ENCODE measurements at places on chromosomes 6 and 20.

GRCh38 chr6:47016909-47017308, 25.2 kb downstream of the ADGRF1 start:
- DNase-seq, result no peak

GRCh38 chr6:169810066-169810989, 58.9 kb downstream of the ERMARD start:
- no peak for DNase-seq

DNA sequence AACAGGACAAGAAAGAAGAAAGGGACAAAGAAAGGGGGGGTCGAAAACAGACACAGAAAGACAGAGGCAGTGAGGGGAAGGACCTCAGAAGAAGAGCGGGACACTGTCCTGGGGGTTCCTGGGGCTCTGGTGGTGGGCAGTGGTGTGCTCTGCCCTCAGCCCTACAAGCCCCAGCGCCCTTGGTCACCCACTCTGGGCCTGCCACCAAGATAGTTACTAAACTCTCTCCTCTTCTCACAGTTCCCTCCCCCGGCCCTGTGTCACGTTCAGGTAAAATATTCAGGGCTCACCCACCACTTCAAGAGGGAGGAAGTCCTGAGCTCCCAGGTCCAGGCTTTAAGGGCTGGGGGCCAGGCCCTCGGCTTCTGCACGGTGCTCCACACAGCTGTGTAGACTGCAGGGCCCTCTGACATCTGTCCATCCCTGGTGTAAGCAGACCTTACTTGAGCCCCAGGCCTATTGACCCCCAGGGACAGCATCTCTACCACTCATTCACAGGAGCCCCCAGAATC, 87.4 kb downstream of the MRPL14 start:
- DNase-seq, result no peak

- no peak for DNase-seq
Measured at GRCh38 chr6:118284736-118285360, 263.2 kb upstream of the PLN start.

DNA sequence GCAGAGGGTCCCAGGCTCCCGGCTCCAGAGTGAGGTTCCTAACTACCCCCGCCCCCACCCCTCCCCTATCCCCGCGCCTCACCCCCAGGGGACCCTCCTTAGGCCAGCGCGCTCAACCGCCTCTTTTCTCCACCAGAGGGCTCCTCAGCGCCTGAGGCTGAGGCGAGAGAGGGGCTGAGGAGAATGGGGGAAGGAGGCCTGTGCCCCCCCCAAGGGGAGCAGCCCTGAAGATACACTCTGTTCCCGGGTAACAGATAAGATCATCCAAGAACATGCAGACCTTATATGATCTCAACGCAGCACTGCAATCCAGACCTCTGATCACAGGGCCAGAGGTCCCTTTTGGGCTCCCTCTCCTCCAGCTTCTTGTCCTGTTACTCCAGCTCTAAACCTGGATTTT, 43.3 kb upstream of the MRPS10 start:
- peak; percentile 53 for DNase-seq

DNA sequence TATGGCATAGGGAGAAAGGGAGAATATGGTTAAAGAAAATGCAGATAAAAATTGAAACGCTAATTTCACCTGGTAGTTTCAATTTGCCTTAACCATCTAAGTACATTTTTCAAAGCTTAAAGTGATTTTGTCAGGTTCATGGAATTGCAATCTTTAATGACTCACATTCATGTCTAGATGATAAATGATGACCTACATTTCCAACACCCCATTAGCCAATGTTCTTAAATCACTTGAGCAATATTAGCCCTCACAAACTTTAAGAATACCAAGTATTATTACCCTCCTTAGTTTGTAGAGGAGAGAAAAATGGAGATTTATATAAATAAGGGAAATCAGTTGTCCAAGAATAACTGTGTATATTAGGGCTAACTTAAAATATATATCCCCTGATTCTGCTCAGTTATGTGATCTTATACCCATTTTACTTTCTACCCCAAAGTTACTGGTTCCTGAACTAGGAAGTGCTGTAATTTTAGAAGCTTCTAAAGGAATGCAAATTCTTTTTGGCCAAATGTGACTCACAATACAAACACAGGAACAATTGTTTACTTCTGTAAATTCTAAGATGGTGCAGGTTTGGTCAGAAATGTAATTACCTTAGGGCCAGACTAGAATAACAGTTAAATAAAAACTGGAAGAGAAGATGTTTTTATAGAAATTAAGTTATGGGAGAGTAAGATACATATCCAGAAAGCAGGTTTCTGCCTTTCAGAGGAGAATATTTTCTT, 34.5 kb downstream of the TPBG start:
- no peak for DNase-seq

DNA sequence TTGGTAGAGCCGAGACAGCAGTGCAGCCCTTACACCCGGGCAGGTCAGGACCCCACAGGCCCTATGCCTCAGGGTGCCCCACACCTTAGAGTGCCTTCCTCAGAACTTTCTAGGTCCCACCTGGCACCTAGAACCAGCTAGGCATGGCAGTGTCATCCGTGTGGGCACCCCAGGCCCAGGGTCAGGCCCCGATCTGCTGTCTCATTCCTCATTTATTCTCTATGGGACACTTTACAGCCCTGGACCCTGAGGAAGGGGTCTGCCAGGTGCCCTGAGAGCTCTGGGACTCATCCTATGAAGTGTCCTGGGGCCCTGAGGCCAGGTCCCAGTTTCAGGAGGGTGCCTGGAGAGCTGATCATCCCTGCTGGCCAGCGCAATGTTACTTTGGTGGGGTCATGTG, 8.1 kb upstream of the BPI start:
- DNase-seq, result no peak

- no peak for DNase-seq
Measured at GRCh38 chr6:30882759-30883684, 1.3 kb upstream of the DDR1 start.

- no peak for DNase-seq
Measured at GRCh38 chr6:49423817-49424216, 39.2 kb downstream of the MMUT start.

DNA sequence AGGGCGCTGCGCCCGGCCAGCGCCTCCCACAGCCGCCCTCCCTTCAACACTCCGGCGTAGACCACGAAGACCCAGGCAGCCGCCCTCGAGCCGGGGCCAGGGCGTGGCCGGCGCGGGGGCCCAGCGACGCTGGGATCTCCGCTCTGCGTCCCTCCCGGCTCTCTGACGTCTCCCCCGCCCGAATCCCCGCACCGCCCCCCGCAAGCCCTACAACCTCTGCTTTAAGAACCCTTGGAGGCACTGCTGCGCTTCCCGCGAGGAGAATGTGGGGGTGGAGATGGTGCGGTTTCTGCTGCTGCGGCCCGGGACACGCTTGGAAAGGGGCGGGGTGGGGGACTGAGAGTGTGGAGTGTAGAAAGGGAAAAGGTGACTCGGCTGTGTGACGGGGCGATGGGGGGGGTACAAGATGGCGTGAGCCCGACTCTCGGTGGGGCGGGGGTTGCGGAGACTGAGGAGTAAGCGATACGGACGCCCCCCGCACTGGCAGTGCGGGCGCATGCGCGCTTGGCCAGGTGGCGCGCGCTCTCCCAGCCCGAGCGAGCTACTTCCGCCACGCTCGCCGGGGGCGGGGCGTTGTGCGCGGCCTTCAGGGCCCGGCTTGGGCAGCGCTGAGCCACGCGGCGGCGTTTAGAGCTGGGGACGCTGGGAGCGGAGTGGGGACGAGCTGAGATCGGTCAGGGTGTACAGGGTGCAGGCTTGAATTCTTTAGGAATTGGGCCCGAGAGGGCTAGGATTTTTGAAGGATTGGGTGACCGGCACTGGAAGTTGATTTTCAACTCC, at the start of gene SUPT3H:
TSS of gene SUPT3H (minus strand) at position 381 of the 780 bp plus-strand sequence.
- peak; percentile 79 for DNase-seq

GRCh38 chr6:158381214-158381613, 68.9 kb downstream of the TULP4 start:
- no peak for DNase-seq

DNA sequence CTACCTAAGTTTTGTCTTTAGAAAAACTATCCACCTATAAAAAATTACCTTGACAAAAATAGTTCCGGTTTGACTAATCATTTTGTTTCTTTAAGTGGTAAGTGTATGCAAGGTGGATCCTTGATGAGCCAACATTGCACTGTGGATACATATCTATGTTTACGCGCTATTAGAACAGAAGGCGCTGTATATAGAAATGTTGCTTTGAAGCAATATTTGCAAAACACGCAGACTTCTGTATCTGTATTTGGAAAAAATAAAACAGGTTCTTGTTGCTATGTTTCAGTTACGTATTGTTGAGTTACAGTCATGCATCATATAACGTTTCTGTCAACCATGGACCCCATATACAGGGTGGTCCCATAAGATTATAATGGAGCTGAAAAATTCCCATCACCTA, 4.2 kb downstream of the SCAND1 start:
- no peak for DNase-seq

- DNase-seq, result no peak
Measured at GRCh38 chr20:8367689-8368088, 235.6 kb downstream of the PLCB1 start.

- no peak for DNase-seq
Measured at GRCh38 chr20:8524101-8525016, 392.3 kb downstream of the PLCB1 start.

GRCh38 chr6:160088069-160088783, 33.4 kb upstream of the SLC22A1 start:
- no peak for DNase-seq

DNA sequence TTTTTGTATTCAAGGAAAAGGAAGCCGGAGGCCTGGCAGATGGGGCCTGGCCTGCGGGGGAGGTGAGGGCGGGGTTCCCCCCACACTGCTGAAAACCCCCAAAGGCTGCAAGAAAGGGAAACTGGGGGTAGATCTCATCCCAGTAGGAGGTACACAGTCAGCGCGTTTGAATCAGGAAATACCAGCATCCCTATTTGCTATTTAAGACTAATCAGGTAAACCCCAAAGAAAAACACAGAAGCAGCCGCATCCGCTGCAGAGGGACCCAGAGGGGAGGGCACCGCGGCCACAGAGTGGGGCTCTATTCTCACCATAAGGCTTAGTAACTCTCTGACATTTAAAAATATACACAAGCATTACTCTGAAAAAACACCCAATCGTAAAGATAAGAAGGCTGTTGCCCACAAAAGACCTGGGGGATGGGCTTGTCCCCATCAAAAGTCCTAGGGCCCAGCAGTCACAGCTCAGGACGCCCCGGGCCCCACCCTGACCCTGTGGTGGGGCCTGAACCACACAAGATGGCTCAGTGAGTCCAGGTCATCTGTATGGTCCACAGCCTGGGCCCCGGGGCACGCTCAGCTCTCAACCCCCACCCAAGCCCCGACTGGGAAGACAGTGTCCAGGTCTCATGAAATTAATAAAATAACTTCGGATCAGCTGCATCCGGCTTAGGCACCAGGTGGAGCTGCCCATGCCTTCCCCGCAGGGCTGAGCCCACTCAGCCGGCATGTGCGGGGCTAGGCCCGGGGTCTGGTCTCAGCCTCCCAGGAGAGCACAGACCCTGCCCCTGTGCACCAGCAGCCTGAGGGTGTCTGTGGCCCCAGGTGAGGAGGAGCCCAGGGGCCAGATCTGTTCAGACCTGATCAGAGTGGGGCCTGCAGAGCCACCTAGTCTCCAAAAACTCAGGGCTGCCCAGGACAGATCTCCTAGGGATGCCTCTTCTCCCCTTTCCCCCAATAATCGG, 31.0 kb downstream of the KCNQ2 start:
- DNase-seq, result peak; percentile 29

GRCh38 chr6:4922488-4923037, 81.3 kb downstream of the RPP40 start:
- no peak for DNase-seq

- DNase-seq, result no peak
Measured at GRCh38 chr20:52965380-52965779, 6.8 kb upstream of the TSHZ2 start.

DNA sequence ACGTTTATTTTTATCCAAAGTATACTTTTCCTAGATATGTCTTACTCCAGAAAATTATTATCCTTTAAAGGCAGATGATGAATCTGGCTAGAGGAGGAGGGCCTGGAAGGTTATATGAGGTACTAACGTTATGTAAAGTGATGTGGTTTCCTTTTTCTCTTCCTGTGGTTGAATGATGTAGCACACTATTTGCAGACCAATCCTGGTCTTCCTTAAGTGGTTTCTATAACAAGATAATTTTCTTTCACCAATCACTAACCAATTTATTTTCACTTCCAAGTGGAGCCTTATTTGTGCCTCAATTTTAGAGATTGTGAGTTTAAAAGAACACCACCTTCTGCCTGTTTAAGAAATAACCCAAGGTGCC, 154.6 kb upstream of the SOX4 start:
- DNase-seq, result no peak

- DNase-seq, result no peak
Measured at GRCh38 chr6:169648617-169649016, 53.2 kb downstream of the WDR27 start.

GRCh38 chr20:50580016-50580747, 70.0 kb downstream of the PTPN1 start:
- DNase-seq, result peak; percentile 62

- DNase-seq, result no peak
Measured at GRCh38 chr20:44948513-44948912, 11.7 kb downstream of the TOMM34 start.

- no peak for DNase-seq
Measured at GRCh38 chr6:18053078-18053477, 65.6 kb upstream of the KIF13A start.

DNA sequence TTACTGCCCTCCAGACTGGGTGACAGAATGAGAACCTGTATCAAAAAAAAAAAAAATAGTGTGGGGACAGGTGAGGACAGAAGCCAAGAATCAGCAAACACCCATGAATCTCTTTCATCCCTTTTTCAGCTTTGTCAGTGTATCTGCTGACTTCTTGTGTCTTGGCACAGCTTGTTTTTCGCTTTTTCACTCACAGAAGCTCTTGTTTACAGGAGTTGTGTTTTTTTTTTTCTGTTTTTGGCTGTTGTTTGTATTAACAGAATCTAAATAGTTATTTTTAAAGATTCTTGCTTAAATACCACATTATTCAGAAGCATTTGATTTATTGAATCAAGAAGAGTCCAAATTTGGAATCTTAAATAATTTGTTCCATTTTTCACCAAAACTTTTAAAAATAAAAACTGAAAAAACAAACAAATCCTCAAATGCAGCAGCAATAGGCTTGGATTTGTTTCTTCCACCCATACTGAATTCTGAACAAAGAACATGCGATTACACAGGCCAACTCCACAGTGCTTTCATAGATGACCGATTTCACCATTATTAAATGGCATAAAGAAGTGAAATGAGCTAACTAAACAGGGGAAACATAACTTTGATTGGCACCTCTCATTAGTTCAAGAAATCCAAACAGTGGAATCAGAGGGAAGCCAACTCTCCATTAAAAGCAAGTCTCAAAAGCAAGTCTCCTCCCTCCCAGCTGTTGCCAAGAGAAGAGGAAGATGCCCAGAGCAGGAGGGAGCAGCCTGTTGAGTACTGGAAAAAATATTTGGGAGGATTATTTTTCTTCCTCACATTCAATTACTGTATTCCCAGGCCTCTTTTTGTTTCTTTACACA, 27.2 kb upstream of the GPR63 start:
- no peak for DNase-seq

GRCh38 chr6:3094815-3095214, 23.7 kb upstream of the BPHL start:
- no peak for DNase-seq

GRCh38 chr6:144753023-144753705, 468.0 kb downstream of the UTRN start:
- DNase-seq, result no peak

Data from CD8-positive, alpha-beta T cell (primary cell).